ENCODE measurements at places on chromosomes 6 and 20. TPM values are rescaled to one million over a fixed set of nuclear protein-coding genes. Genes with fewer than 3 reads are reported as not detected.
A peak's percentile ranks its signal among the peaks of the same experiment; 100 is the strongest.

GSTA1 gene
- not detected for total RNA-seq

C6orf141 gene
- not detected for total RNA-seq

SIRT5 gene
- 15.2 TPM for total RNA-seq

TULP1 gene
- total RNA-seq: not detected

MROH8 gene
- total RNA-seq: 1.9 TPM

SLC35F1 gene
- total RNA-seq: not detected

XRN2 gene
- 48.6 TPM for total RNA-seq

EPHA7 gene
- not detected for total RNA-seq

LCA5 gene
- not detected for total RNA-seq

TMEM244 gene
- not detected for total RNA-seq

DNA sequence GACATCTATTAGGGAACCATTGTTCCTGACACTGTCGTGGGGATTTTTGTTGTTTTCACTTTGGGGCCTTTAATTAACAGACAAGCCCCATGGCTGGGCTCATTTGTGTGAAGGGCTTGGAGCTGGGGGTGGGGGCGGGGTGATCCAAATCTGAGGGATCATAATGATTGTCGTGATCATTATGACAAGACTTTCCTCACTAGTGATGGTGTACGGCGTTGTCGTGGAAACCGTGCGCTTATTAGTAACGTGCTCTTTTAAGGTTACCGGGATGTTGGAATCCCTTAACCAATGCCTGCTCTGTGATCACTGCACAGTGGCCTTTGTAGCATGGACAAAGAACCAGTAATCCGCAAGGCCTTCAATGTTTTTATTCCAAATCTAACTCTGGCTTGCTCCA lies 18.6 kb downstream of the PDYN start:
- H3K36me3 ChIP-seq: no peaks in the 10 kb centered on the region
- H3K27me3 ChIP-seq: no peaks in the 10 kb centered on the region
- no peak overlapping the region for H3K27ac ChIP-seq
- no peak overlapping the region for H3K4me3 ChIP-seq
- H3K4me1 ChIP-seq: peaks cover 10% of the 10 kb centered on the region

DNA sequence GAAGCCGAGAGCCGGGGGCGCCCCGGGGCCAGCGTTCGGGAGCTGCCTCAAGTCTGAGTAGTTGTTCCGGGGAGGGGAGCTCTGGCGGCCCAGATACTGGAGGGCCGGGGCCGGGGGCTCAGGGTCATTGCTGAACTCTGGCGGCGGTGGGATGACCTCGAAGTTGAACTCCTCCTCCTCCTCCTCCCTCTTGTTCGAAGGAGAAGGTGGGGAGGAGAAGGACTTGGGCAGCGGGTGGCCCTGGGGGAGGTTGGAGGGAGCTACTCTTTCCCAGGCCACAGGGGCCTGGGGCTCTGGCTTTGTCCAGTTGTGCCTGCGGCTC lies 37.7 kb downstream of the C6orf132 start:
- no peaks in the 10 kb centered on the region for H3K36me3 ChIP-seq
- peak overlapping the region; percentile 71 for H3K4me3 ChIP-seq
- no peak for DNase-seq
- H3K4me1 ChIP-seq: peaks cover 17% of the 10 kb centered on the region

GRCh38 chr6:152184573-152184916 lies 377.1 kb downstream of the ESR1 start:
- peak overlapping the region; percentile 43 for H3K27ac ChIP-seq
- no peak overlapping the region for H3K4me3 ChIP-seq
- no peak for DNase-seq
- peaks cover 16% of the 10 kb centered on the region for H3K4me1 ChIP-seq
- H3K36me3 ChIP-seq: peaks cover 26% of the 10 kb centered on the region

DNA sequence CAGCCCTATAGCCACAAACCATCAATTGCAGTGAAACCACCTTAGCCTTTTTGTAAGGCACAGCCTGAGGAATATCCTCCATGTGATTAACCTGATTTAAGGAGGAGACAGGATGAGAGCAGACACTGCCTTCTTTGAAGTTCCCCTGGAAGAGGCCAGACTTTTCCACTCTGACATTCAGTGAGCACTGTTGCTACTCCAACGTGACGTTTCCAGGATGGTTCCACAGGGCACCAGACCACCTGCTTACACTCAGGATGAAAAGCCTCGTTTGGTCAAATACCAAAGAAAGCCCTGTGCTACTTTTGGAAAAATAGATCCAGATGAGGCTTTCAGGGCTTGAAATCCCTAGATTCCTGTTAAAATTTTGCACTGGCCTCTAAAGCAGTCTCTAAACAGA lies 1102.1 kb upstream of the FLRT3 start:
- peaks cover 3% of the 10 kb centered on the region for H3K4me1 ChIP-seq
- no peak for DNase-seq
- no peak overlapping the region for H3K27ac ChIP-seq
- no peaks in the 10 kb centered on the region for H3K27me3 ChIP-seq
- H3K36me3 ChIP-seq: no peaks in the 10 kb centered on the region

DNA sequence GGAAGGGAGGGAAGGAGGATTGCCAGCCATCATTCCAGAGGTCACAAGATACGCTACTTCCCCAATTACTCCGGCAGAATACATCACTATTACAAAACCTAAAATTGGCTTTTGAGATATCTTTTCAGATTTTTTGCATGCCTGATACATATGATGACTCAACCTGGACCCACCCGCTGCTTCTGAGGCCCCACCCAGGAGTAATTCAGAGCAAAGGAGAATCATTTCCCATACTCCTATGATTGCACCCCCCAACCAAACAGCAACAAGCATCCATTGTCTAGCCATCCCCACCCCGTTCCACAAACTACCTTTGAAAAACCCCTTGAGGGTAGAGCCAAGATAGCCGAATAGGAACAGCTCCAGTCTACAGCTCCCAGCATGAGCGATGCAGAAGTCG lies 163.5 kb upstream of the GJE1 start:
- H3K4me1 ChIP-seq: no peaks in the 10 kb centered on the region
- H3K36me3 ChIP-seq: no peaks in the 10 kb centered on the region
- DNase-seq: no peak
- no peak overlapping the region for H3K27ac ChIP-seq

DNA sequence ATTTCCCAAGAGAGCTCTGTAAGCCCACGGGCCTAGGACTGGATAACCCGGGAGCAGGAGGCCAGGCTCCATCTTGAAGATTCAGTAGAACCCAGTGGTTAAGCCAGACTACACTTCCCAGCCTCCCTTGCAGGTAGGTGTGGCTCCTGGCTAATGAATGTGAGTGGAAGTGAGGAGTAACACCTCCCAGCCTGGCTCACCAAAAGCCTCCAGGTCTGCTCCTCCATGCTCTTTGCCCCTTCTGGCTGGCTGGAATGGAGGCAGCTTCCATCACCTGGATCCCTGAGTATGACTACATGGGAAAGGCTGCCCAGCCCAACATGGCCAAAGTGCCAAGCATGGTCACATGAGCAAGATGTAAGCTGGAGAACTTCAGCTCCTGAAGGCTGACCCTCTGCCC lies 9.7 kb downstream of the LRRN4 start:
- peak; percentile 71 for DNase-seq
- no peaks in the 10 kb centered on the region for H3K27me3 ChIP-seq
- no peak overlapping the region for H3K4me3 ChIP-seq
- H3K4me1 ChIP-seq: no peaks in the 10 kb centered on the region
- H3K27ac ChIP-seq: no peak overlapping the region

- no peaks in the 10 kb centered on the region for H3K36me3 ChIP-seq
- no peak for DNase-seq
- peaks cover 19% of the 10 kb centered on the region for H3K4me1 ChIP-seq
- H3K4me3 ChIP-seq: no peak overlapping the region
- H3K27me3 ChIP-seq: no peaks in the 10 kb centered on the region
Measured at GRCh38 chr6:17881085-17881858, 106.2 kb downstream of the KIF13A start.

DNA sequence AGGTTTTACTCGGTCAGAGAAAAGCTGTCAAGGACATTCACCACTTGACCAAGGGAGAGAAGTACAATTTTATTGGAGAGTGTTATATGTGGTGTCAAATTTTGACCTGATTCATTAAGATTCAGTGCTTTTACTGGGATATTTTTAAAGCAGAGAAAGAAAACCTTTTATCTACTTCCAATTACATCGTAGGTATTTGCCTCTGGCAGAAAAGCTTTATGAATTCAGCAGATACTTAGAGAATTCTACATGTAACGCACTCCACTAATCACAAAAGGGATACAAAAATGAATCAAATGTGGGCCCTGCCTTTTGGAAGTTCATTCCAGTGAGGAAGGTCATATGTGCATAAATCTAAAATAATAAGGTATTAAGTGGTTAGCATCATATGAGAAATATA lies 133.7 kb downstream of the STXBP5 start:
- no peaks in the 10 kb centered on the region for H3K36me3 ChIP-seq
- H3K27me3 ChIP-seq: no peaks in the 10 kb centered on the region
- no peak overlapping the region for H3K4me3 ChIP-seq
- no peak overlapping the region for H3K27ac ChIP-seq

DNA sequence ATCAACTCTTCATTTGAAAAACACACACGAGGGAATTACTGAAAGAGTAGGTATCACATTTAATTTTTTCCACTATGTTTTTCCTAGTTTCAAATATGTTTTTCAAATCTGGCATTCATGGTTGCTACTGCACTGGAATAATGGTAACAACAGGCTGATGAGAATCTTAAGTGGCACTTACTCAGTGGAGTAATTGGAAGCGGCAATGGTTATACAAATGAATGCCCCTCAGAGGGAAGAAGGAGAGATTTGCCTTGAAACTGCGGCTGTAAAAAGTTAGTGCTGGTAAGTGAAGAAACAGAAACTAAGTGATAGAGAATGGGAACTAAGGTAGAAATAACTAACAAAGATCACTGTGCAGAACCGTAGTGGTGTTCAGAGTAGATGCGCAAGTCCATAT lies 41.0 kb upstream of the PDE7B start:
- DNase-seq: no peak
- no peak overlapping the region for H3K27ac ChIP-seq
- no peaks in the 10 kb centered on the region for H3K36me3 ChIP-seq
- no peak overlapping the region for H3K4me3 ChIP-seq
- H3K27me3 ChIP-seq: no peaks in the 10 kb centered on the region
- H3K4me1 ChIP-seq: no peaks in the 10 kb centered on the region

- H3K27me3 ChIP-seq: no peaks in the 10 kb centered on the region
- peaks cover 13% of the 10 kb centered on the region for H3K4me1 ChIP-seq
- no peak for DNase-seq
- H3K4me3 ChIP-seq: no peak overlapping the region
Measured at GRCh38 chr20:59164686-59165391, 1.2 kb downstream of the ZNF831 start.

- no peaks in the 10 kb centered on the region for H3K4me1 ChIP-seq
- no peak for DNase-seq
- H3K36me3 ChIP-seq: no peaks in the 10 kb centered on the region
- no peak overlapping the region for H3K4me3 ChIP-seq
- no peak overlapping the region for H3K27ac ChIP-seq
- H3K27me3 ChIP-seq: no peaks in the 10 kb centered on the region
Measured at GRCh38 chr20:4195499-4195898, 180.1 kb upstream of the RNF24 start.

GRCh38 chr6:16543521-16543920 lies 217.7 kb downstream of the ATXN1 start:
- no peak overlapping the region for H3K27ac ChIP-seq
- no peak for DNase-seq
- no peaks in the 10 kb centered on the region for H3K36me3 ChIP-seq
- no peaks in the 10 kb centered on the region for H3K27me3 ChIP-seq
- no peaks in the 10 kb centered on the region for H3K4me1 ChIP-seq

- peaks cover 5% of the 10 kb centered on the region for H3K4me1 ChIP-seq
- no peak for DNase-seq
- no peaks in the 10 kb centered on the region for H3K27me3 ChIP-seq
- H3K4me3 ChIP-seq: no peak overlapping the region
- H3K27ac ChIP-seq: no peak overlapping the region
Measured at GRCh38 chr6:148657048-148657447, 89.8 kb upstream of the UST start.

GRCh38 chr6:11584244-11584643 lies 46.7 kb downstream of the TMEM170B start:
- no peak overlapping the region for H3K4me3 ChIP-seq
- H3K4me1 ChIP-seq: no peaks in the 10 kb centered on the region
- H3K27me3 ChIP-seq: no peaks in the 10 kb centered on the region
- no peaks in the 10 kb centered on the region for H3K36me3 ChIP-seq
- DNase-seq: no peak

DNA sequence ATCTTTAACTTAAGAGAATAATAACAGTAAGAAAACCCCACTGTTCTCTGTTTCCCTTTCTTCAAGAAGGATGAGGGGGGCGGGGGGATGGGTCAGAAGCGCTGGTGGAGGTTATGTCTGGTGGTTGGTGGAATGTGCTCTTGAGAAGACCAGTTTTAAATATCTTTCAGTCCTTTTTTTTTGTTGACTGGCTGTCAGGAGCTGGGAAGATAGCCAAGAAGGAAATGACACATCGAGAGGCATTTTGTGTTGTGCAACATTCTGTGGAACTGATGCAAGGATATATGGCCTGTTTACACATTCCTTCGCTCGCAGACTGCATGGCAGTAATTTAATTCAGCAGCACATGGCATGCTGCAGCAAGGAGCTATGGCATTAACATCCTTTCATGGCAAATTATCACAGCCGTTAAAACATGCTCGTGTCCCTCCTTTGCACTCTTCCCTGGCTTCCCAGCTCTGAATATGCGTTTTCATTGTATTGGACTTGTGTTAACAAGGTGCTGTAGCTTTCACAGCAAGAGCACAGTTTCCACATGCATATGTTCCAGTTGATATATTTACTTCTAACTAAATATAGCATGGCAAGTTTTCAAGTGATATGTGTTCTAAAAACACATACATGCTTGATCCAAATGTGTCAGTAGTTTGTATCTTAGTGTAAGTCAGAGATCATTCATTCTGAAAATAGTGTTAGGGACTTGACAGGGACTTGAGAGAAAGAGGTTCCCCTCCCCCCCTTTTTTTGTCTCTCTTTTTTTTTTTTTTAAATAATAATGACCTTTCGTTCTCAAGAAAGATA lies 68.2 kb upstream of the SUPT3H start:
- H3K27me3 ChIP-seq: no peaks in the 10 kb centered on the region
- H3K4me3 ChIP-seq: no peak overlapping the region
- no peaks in the 10 kb centered on the region for H3K36me3 ChIP-seq
- no peak overlapping the region for H3K27ac ChIP-seq
- no peaks in the 10 kb centered on the region for H3K4me1 ChIP-seq

GRCh38 chr6:93083337-93084230 lies 335.8 kb downstream of the EPHA7 start:
- H3K4me1 ChIP-seq: no peaks in the 10 kb centered on the region
- H3K27me3 ChIP-seq: no peaks in the 10 kb centered on the region
- no peaks in the 10 kb centered on the region for H3K36me3 ChIP-seq
- no peak overlapping the region for H3K4me3 ChIP-seq

DNA sequence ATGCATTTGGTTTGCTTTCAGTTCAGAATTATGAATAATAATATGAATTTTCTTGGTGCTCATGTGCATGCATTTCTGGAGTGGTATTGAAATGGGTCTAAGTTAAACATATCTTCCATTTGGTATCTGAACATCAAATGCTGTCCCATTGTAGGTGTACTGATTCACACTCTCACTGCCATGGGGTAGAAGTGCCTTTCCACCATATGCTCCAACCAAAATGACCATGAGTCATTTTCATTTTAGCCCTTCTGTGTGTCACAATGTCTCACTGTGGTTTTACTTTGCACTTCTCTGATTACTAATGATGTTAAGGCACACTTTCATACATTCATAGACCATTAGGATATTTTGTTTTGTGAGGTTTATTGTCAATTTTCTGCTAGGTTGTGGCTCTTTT lies 211.9 kb downstream of the HAO1 start:
- H3K4me1 ChIP-seq: no peaks in the 10 kb centered on the region
- H3K27ac ChIP-seq: no peak overlapping the region
- no peak for DNase-seq
- H3K4me3 ChIP-seq: no peak overlapping the region
- H3K27me3 ChIP-seq: no peaks in the 10 kb centered on the region
